ENCODE measurements at places on chromosomes 6 and 20. TPM values are rescaled to one million over a fixed set of nuclear protein-coding genes. Genes with fewer than 3 reads are reported as not detected.

GRCh38 chr6:136657666-136658065, 107.4 kb upstream of the MAP7 start:
- DNase-seq = no peak
- H3K27me3 ChIP-seq = no peaks in the 10 kb centered on the region
- no peaks in the 10 kb centered on the region for H3K4me1 ChIP-seq
- no peak overlapping the region for H3K27ac ChIP-seq

GRCh38 chr6:25875563-25875905, 1.5 kb upstream of the SLC17A3 start:
- no peak overlapping the region for H3K27ac ChIP-seq
- DNase-seq = no peak
- H3K4me3 ChIP-seq = no peak overlapping the region

- peaks cover 16% of the 10 kb centered on the region for H3K4me1 ChIP-seq
- H3K27ac ChIP-seq = no peak overlapping the region
- H3K36me3 ChIP-seq = peaks cover 14% of the 10 kb centered on the region
- peaks cover under 1% of the 10 kb centered on the region for H3K27me3 ChIP-seq
Observed at GRCh38 chr6:53363341-53364079, 14.8 kb upstream of the ELOVL5 start.

Gene BPIFB2
- total RNA-seq = 0.09 TPM

DNA sequence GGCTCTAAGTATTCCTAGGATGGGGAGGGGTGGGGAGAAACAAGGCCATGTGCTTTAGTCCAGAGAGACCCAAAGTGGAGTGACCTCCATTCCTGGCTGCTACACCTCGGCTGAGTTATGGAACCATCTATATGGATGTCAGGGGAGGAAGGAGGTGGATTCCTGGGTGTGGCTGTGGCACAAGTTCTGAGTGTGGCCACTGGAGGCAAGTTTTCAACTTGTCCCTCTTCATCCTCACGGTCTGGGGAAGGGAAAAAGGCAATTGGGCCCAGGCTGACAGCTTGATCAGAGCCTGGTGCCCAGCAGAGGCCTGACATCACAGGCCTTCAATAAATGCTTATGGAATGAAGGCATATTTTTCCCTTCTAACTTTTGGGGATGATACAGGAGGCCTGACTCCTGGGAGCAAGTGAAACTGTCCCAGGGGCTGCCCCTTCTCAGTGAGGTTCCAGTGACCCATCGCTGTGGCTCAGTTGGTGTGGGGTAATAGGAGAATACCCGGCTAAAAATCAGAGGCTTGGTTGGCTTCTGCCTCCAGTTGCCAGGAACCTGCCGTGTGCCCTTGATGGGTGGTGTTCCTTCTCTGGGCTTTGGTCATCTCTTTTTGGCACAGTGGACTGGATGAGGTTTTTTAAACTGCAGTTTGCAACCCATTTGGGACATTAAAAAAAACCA, 1.8 kb upstream of the ITPR3 start:
- no peak overlapping the region for H3K27ac ChIP-seq
- no peak for DNase-seq
- H3K27me3 ChIP-seq = peaks cover 15% of the 10 kb centered on the region
- H3K4me1 ChIP-seq = peaks cover 39% of the 10 kb centered on the region
- H3K4me3 ChIP-seq = peak overlapping the region; percentile 91

Gene PXMP4
- total RNA-seq = 6.0 TPM

DNA sequence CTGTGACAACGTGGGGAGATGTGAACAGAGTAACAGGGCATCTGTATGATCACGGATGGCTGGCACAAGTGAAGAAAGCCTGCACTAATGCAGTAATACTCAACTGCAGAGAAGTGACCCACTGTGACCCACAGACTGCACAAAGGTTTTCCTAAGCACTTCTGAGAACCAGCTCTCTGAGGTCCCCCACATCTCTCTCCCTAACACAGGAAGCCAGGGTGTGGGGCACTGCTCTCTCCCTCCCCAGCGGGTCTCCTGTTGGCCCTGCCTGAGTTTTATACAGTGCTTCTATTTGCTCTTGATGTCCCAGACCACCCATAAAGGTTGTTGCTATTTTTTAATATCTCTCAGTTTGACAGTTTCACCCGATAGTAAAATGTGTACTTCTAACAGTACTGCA, 11.3 kb downstream of the APMAP start:
- H3K4me1 ChIP-seq = no peaks in the 10 kb centered on the region
- no peak for DNase-seq
- peaks cover 67% of the 10 kb centered on the region for H3K36me3 ChIP-seq
- no peak overlapping the region for H3K27ac ChIP-seq
- H3K27me3 ChIP-seq = no peaks in the 10 kb centered on the region

Gene TEAD3
- total RNA-seq = 33.9 TPM

DNA sequence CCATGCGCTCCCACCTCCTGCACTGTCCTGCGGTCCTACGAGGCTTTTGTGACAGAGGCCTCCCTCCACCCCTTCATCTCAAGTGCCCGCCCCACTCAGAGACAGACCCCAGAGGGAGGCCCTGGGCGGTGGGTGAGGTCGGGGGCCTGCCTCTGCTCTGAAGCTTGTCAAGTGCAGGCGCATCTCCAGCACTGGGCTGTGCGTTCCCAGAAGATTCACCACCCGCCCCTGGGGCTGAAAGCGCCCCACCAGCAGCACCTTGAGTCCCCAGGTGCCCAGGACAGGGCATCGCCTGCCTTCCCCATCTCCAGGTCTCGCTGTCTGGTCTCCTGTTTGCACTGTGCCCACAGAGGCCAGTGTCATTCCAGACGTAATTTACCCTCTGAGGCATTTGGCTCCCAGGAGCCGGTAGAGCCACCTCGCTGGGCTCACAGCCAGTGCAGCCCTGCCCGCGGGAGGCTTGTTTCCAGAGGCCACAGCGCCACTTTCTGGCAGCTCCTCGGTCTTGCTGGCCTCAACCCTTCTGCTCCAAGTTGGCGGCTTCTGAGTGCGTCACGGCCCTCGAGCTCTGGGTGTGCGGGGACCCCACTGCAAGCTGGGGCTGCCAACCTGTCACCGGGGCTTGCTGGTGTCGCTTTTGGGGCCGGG, 191.1 kb downstream of the TAF4 start:
- peak; percentile 77 for DNase-seq
- H3K4me1 ChIP-seq = no peaks in the 10 kb centered on the region

Gene NT5E
- 0.81 TPM for total RNA-seq

DNA sequence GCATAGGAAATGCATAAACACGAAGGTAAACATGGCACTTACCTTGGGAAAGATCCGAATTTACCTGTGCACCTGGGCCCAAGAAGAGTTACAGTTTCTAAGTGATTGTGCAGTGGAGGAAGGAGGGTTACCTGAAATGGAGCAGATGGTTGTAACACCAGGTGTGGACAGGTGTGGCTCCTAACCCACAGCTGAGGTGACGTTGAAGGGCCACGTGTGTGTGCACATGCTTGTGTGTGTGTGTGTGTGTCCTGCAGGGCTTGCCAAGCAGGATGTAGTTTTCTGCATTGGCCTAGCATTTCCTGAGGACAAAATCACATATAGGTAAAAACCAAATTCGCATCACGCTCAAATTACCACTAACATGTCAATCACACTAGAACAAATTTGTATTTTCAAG, 240.8 kb downstream of the ANKRD60 start:
- H3K27me3 ChIP-seq = no peaks in the 10 kb centered on the region
- no peaks in the 10 kb centered on the region for H3K4me1 ChIP-seq
- H3K36me3 ChIP-seq = no peaks in the 10 kb centered on the region
- DNase-seq = no peak
- H3K27ac ChIP-seq = no peak overlapping the region

Gene FOXQ1
- 0.35 TPM for total RNA-seq

DNA sequence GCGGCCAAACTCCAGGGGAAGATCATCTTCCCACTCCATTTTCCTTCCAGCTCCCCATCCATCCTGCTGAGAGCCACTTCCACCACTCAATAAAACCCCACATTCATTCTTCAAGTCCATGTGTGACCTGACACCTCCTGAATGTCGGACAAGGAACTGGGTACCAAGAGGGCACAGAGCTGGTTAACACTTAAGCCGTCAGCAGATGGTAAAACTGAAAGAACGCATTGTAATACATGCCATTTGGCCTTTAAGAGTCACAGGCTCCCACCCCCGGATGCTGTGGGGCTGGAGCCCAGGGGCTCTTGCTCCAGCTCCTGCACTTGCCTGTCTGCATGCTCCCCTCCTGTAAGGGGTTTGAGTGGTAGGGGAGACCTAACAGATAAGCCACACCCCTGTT, 753.9 kb downstream of the COL12A1 start:
- H3K4me3 ChIP-seq = no peak overlapping the region
- no peaks in the 10 kb centered on the region for H3K27me3 ChIP-seq
- no peak overlapping the region for H3K27ac ChIP-seq
- H3K4me1 ChIP-seq = no peaks in the 10 kb centered on the region

All from WTC11 (cell line).